ENCODE measurements at places on chromosomes 16 and 17.

DNA sequence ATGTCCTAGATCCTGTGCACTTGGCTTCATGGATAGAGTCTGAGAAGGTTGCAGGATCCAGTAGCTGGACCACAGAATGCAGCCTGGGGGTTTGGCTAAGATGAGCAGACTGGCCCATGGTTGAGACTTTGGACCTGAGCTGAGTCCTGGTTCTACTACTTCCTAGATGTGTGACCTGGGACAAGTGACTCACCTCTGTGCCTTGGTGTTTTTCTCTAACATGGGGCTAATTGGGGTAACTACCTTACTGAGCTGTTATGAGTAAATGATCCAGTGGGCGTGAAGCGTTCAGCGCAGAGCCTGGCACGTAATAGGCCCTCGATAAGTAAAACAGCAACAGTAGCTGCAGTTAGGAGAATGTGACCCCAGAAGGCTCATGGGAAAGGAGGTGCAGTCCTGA is 38.8 kb downstream of the SNX20 start:
- DNase-seq = no peak

DNA sequence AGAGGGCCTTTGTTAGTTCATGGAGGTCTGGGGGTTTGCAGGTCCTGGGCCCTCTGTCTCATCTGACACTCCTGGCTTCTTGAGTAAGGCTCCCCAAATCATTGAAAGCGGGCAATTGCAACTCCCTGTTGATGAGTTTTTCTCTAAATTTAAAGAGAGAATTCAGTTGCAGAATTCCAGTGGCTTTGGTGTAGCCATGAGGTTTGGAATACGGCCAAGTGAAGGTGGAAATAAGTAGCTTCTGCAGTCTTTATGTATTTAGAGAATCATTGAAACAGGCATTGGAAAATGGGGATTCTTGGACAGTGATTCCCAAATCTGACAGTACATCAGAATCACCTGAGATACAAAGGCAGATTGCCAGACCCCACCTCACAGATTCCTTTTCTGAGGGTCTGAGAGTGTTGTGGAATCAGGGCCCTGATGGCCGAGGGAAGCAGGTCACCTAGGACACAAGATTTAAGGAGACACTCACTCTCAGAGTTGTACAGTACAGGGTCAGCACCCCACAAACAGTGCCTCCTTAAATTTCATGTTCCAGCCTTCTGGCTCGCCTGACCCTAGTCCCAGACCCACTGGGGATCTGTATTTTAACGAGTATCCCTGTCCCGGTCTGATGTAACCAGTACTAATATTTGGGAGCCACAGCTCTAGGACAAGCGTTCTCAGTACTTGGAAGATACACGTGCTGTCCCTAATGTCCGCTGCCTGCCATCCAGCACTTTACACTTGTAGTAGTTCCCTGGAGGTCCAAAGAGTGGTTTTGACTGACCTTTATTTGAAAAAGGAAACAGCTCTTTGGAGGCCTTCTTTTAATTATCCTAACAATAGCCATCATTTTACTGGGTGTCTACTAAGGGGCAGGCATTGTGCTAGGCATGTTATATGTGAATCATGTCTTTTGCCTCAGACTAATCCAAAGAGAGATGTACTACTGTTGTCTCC is 37.8 kb downstream of the YPEL2 start:
- DNase-seq = no peak

GRCh38 chr16:53061256-53061655 is 6.5 kb downstream of the CHD9 start:
- no peak for DNase-seq

GRCh38 chr17:497241-498034 is 144.8 kb upstream of the RPH3AL start:
- no peak for DNase-seq

DNA sequence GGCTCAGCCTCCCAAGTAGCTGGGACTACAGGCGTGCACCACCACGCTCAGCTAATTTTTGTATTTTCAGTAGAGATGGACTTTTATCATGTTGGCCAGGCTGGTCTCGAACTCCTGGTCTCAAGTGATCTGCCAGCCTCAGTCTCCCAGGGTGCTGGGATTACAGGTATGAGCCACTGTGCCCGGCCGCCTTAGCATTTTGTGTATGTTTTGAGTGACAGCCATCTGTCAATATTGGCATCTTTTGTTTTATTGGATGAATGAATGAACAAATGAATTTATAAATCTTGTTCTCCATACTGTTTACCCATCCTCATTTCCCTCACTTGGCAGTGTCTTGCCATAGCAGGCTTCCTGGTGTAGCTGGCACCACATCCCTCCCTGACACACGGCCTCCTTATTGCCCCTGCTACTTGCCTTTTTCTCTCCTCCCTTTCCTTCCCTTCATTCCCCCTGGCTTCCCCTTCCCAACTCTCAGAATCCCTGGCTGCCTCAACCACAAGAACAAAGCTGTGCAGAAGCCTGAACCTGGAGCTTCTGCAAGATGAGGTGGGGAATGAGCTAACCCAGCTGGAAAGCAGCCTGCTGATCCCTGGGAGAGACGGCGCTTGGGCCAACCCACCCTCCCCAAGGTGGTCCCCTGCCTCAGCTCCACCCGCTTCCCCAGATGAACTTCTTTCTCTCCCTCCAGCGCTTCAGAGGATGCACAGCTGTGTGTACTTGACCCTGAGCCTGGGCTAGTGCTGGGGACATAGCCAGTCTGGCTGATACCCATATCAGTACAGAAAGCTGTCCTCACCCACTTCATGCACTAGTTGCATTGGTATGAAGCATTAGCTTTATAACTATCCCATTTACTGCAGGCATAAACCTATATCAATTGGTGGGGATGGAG is 34.3 kb downstream of the WNT9B start:
- DNase-seq = no peak

DNA sequence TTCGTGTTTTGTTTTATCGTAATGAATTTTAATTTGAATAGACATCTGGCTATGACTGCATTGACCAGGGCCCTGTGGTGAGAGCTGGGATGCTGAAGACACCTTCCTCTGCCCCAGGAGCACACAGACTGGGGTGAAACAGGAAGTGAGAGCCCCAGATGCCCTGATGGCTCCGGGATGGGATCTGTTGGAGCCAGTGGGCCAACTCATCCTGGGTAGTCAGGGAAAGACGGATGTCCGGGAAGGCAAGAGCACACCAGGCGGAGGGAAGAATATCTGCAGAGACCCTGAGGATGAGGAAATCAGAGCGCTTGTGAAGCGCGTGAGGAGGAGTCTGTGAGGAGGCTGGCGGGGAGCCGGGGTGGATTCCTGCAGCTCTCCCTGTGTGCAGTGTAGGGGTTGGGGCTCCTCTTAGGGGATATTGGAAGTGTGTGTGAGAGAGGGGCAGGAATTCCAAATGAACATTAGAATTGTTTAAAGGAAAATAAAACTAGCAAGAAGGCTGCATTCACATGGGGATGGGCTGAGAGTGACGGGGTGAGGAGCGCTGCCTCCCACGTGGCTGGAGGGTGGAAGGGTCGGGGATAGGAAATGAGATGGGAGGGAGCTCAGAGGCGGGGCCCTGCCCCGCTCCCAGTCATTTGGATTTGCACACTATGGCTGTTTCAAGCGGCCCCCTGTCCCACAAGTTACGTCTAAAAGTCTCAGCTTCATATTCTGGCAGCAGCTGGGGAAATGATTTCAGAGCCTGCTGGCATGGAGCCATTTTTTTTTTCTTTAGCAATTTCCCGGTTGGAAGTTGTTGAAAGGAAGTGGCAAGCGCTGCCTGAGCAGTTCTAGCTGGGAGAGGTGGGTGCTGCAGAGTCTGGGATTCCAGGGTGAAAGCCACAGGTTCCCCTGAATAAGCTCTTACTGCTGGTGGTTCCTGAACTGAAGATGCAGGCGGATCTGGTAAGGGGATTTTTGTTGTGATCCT is 71.2 kb upstream of the LGALS9 start:
- DNase-seq = no peak

DNA sequence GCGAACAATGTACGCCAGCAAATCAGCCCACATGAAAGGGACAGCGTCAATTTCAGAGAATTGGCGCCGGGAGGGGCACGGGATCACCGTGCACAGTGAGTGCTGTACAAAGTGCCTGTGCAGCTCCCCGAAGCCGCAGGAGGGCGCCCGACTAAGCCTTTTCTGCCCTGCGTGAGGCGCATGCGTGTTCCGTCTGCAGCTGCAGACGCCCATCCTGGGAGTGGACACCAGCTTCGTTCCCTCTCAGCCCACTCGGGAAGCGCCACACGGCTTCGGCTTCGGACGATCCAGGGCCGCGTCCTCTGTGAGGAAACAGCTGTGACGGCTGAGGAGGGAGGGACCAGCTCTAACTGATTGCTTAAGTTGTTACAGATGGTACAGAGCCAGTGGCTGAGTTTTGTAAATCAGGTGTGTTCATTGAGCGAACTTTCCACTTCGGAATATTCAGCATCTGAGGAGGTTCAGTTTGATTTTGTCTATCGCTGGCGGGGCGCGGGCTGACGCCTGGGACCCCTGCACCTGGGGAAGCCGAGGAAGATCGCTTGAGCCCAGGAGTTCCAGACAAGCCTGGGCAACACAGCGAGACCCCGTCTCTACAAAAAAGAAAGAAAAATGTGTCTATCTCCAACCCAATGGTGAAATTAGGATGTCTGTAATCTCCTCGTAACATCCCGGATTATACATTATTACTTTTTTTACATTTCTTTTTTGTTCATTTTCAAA is 15.4 kb upstream of the ZNF287 start:
- DNase-seq = peak; percentile 87
